ENCODE measurements at places on chromosomes 13 and 19.
A peak's percentile ranks its signal among the peaks of the same experiment; 100 is the strongest.

DNA sequence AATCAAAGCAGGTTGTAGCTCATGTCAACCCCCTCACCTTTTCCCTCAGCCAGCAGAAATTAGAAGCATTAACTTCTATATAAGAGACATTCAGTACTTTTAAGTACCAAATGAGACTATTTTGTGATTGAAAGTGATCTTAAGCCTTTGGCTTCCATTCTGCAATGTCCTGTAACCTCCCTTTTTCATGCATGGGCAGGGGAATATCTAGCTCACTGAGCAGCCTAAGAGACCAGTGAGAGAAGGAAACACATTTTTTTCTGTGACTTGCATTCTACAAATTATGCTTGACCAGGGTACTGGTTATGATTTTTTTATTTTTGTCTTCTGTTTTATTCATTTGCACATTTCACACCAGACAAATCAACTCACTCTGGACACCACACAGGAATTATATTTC, 369.6 kb downstream of the KCTD12 start:
- no peak for DNase-seq

DNA sequence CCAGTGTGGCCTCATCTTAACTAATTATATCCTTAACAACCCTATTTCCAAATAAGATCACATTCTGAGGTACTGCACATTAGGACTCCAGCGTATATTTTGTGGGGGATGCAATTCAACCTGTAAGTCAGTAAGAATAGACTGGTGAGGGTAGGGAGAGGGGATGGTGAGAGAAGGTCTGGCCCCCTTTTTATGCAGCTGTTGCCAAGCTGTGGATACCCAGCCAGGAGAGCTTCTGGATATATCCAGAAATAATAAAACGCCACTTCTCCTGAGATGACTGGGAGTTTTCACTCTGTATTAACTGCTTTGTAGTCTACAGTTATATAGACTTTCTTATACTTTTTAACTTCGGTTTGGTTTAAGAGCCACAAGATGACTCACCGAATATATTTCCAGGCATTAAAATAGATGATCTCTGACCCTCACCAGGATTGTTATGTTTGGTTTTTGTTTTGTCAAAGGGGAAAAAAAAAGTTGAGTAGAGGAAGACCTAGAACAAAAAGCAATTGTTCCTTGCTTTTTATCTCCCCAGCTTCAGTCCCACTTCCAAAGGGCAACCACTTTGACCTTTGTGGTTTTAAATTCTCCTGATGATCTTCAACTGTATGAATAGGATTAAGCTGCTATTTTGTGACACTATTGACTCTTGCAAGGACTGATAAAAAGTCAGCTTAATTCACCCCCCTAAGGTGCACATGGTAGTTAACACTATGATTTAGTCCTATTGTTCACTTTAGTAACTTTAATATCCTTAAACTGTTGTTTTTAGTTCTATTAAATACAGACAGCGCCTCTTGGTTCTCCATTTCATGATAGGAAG, 3.1 kb upstream of the NEK3 start:
- DNase-seq, result peak; percentile 62

GRCh38 chr13:75442736-75443234, 39.2 kb downstream of the TBC1D4 start:
- DNase-seq, result peak; percentile 31

- no peak for DNase-seq
Observed at GRCh38 chr13:51768378-51768921, 35.5 kb downstream of the DHRS12 start.

DNA sequence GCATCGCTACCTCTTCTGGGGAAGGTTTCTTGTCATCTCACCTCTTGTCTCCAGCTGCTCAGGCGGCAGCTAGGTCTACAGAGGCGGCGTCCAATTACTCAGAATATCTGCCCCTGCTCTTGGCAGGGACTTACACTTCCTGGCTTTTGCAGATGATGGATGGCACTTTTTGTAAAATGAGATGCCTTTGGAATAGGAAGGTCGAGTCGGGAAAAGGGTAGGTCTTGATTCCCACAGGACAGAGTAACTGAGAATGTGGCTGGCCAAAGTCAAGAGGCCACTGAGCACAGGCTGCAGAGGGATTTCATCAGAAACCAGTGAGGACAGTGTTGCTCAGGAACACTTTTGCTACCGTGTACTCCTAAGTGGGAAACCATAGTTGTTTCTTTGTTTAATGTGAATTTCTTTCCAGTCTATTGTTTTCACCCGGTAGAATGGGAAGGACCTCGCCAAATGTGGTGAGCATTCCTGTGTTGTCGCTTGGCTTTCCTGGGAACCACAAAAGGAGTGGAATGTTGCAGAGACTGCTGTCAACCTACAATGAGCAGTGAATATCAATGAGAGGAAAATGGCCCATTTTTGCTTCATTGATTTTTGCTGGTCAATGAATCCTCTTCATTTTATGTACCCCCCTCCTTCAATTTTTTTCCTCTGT, 383.7 kb downstream of the HS6ST3 start:
- no peak for DNase-seq

DNA sequence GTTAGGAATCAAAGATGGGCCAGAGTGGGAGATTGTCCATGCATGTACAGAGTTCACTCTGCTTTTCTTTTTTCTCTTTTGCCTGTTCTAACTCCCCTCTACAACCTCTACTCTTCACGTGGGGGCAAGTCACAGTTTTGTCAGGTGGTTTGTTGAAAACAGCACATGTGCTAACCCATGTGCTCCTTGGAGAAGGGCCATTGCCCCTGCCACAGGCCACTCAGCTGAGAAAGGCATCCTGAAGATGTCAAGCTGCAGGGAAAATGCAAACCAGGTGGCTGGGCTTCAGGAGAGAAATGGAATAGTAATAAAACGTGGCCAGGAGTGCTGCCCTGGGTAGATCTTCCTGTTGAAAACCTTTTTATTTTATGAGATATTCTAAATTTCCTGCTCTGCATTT, 35.3 kb upstream of the SLC10A2 start:
- DNase-seq, result no peak

DNA sequence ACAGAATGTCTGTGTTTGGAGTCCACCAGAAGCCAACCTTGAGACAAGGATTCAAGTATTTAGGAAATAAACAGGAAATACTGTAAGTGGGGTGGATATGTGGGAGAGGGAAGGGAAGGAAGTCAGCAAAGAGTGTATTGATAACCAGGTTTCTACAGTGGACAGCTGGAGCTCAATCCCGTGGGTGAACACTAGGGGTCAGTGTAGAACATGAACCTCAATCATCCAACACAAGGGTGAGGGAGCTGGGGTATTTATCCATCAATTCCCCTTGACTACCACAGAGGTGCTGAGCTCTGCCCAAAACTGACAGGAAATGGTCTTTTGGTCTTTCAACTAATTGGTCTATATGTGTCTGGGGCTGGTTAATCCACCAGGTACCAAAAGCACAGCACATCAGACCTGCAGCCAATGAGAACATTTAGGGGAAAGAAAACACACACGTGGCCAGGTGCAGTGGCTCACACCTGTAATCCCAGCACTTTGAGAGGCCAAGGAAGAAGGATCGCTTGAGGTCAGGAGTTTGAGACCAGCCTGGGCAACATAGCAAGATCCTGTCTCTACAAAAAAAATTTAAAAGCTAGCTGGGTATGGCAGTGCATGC, 5.6 kb upstream of the SYDE1 start:
- DNase-seq, result peak; percentile 51

DNA sequence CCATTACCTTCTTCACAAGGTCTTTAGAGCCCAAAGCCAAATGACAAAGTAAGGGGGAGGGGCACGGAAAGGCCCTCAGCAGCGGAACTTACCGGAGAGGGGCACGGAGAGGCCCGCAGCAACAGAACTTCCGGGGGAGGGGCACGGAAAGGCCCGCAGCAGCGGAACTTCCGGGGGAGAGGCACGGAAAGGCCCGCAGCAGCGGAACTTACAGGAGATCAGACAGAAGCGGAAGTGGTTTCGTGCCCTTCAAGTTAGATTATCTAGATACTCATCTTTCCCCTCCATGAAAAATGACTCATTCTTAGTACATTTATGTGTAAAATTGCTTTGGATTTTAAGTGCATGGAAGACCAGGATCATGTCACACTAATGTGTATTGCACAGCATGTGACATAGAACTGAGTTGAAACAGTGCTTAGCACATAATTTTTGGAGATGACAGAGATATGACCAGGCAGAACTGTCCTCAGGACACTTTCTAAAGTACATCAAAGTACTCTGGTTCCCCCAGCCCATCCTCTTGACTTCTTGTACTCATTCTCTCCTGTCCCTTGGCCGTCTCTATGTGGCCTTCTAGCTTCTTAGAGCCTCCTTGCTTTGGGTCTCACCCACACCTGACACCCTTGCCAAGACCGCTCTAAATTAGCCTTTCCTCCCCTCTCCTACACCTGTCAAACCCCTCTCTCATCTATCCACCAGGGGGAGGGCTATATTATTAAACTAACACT, 25.7 kb upstream of the TPTE2 start:
- DNase-seq, result no peak

GRCh38 chr13:110885516-110885915, 29.4 kb downstream of the ANKRD10 start:
- DNase-seq, result no peak

DNA sequence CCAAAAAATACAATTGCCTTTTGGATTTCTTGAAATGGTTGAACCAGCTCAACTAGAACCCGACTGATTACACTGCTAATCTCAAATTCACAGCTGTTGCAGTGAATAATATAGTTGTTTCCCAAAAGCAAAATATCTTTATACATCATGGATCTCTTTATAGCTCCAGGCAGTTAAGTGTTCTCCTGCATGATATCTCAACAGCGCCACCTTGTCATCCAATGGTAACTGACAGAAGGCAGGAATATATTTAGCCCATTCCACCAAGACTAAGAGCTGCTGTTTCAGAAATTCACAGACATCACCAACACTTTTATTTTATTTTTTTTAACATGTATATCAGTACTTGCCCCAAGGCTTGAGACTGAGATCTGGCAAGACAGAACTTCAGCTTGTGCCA, 1141.0 kb upstream of the PRR20A start:
- DNase-seq, result no peak

GRCh38 chr13:110476220-110476617, 85.3 kb downstream of the RAB20 start:
- DNase-seq, result no peak

DNA sequence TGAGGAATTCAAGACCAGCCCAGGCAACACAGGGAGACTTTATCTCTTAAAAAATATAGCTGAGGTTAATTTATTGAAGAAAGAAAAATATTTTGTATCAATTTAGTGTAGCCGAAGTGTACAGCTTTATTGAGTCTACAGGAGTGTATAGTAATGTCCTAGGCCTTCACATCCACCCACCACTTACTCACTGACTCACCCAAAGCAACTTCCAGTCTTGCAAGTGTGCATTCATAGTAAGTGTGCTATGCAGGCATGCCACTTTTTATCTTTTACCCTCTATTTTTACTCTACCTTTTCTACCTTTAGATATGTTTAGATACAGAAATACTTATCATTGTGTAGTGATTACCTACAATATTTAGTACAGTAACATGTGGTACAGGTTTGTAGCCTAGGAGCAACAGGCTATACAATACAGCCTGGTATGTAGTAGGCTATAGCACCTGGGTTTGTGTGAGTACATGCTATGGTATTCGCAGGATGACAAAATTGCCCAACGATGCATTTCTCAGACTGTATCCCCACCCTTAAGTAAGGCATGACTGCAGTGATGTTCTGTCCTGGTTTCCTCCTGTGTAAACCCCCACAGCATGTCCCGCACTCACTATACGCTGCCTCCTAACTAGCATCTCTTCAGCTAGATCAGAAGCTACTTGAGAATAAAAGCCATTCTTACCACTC, 15.3 kb upstream of the ATP12A start:
- DNase-seq, result peak; percentile 49

DNA sequence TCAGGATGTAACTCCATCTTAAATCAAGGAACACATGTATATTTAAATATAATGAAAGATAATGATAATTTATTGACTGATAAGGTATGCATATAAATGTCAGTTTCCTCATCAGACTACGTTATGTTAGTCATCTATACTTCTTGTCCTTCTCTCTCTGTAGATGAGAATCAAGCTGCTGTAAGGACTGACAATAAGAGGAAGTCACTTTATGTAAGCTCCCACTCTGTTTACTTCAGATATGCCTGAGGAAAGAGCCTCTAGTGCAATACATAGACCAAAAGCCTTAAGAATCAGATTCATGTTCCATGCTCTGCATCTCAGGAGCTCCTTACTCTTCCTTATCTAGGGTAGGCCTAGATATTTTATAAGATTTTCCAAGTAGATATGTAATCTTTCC, 9.6 kb upstream of the SLITRK6 start:
- no peak for DNase-seq

DNA sequence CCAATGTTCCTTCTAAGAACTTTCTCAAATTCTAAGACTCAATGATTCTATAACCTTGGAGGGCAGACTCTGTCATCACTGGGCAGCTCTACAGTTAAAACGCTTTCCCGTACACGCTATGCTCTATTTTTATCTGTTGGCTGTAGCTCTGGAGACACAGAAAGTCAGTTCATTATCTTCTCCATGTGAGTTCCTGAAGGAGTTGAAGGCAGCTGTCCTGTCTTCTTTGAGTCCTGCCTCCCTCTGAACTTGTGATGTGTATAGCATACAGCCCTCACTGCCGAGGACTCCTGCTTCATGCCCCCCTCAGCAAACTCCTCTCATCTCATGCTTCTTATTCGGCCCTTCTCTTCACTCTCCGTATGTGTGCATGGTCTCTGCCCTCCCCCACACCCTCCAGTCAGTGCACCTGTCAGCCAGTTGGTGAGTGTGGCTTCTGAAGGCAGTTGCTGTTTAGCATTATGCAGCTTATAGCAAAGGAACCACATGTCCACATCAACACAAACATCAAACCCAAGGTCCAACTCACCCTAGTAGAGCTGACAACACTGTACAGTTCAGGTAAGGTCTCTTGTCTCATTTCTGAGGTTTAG, 504.9 kb downstream of the DIAPH3 start:
- no peak for DNase-seq

DNA sequence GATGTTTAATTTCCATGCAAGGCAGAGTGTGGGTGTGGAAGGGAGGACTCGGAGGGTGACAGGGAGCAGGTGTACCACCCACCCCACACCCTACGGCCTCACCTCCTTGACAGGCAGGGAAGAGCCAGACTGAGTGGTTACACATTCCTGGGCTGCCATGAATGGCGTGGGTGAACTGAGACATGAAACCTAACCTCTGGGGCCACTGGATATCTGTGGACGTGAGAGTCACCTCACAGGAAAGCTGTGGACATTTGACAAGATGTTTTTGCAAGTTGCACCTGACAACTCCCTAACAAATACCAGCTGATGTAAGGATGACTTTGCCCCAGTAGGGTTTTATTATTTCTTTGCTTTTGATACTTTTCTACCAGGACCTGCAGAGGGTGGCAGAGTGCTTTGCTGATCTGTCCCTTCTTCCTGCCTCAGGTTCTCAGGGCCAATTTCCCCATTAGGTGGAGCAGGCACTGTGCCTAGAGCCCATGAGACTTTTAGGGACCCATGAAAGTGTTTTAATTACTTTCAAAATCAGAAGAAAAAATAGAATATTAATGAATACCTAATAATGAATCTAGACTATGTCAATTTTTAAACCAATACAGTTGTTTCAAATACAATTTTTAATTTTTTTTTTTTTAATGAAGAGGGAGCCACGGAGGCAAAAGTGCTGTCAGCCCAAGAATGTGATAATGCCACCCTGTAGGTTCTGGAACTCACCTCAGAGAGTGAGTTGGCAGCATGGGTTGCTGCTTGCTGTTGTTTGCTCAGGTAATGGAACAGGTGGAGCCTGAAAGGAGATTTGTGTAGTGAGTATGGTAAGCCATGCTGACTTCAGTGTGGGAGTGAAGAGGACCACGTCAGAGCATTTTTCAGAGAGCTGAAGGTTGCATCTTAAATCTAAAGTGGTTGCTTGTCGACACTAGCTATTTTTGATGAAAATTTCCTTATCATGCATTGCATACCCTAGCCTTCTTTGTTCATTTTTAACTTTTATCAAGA, 58.0 kb upstream of the CYSLTR2 start:
- DNase-seq, result peak; percentile 85

Data from renal cortical epithelial cell (primary cell).